ENCODE measurements at places on chromosomes 13 and 19.
A peak's percentile ranks its signal among the peaks of the same experiment; 100 is the strongest.

DNA sequence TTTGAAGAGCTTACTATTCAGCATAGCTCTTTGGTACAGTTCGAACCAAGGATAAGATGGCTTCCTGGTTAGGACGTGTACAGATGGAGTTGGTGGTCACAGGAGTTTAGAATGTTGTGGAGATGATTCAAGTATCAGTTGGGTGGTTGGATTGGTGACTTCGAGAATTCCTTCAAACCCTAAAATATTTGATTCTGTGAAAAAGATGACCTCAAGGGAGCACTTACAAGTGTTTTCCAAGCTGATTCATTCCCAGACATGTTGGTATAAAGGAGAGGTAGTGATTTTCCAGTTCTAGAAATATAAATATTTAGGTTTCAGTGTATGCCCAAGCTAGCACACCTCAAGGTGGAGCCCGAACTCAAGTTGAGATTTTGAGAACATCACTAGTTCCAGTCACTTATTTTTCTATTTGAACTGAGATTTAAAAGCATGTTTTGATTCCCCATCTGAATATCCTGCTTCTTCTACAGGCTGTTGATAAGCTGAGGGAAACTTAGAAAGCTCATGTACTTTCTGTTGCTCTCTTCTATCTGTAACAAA, 306.1 kb downstream of the DCT start:
- DNase-seq = peak; percentile 87

- DNase-seq = peak; percentile 10
Observed at GRCh38 chr19:3849092-3849491, 19.7 kb downstream of the ZFR2 start.

GRCh38 chr19:15101479-15102082, 5.6 kb upstream of the SYDE1 start:
- peak; percentile 27 for DNase-seq

GRCh38 chr13:46659413-46660065, 106.6 kb downstream of the LRCH1 start:
- no peak for DNase-seq

GRCh38 chr19:32935629-32936028, 36.1 kb downstream of the CEP89 start:
- DNase-seq = no peak

DNA sequence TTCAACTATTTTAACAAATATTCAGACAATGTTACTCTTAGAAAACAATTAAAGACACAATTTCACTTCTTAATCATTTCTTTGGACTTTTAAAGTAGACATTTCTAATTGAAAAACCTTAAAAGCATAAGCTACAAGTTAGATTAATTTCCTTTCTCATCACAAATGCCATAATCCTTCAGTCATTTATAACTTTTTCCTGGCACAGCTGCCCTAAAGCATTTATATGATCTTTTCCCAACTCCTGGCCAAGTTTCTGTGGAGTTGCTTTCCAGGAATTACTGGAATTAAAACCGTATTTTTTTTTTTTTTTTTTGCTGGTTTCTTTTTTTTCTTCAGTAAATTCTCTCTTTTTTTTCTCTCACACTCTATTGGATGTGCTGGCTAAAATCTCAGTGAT, 615.9 kb downstream of the TBC1D4 start:
- peak; percentile 41 for DNase-seq

GRCh38 chr13:48449656-48450055, 36.7 kb upstream of the LPAR6 start:
- no peak for DNase-seq

GRCh38 chr13:48567515-48568369, 34.9 kb upstream of the RCBTB2 start:
- DNase-seq = no peak

GRCh38 chr13:83657281-83657680, 225.0 kb downstream of the SLITRK1 start:
- no peak for DNase-seq
